ENCODE measurements at places on chromosomes 6 and 20. TPM values are rescaled to one million over a fixed set of nuclear protein-coding genes. Genes with fewer than 3 reads are reported as not detected.

The SCRT2 gene
- not detected for polyA plus RNA-seq

The LCA5 gene
- polyA plus RNA-seq = 1.2 TPM

- no peak for DNase-seq
Measured at GRCh38 chr20:34055290-34055689, 56.8 kb downstream of the EIF2S2 start.

The BNIP5 gene
- polyA plus RNA-seq = not detected

Measured in A549 (cell line).